ENCODE measurements at places on chromosomes 6 and 20.
A peak's percentile ranks its signal among the peaks of the same experiment; 100 is the strongest.

- no peak for DNase-seq
Observed at GRCh38 chr20:20211274-20211987, 156.5 kb upstream of the INSM1 start.

- no peak for DNase-seq
Observed at GRCh38 chr20:8067082-8067481, 47.5 kb upstream of the TMX4 start.

DNA sequence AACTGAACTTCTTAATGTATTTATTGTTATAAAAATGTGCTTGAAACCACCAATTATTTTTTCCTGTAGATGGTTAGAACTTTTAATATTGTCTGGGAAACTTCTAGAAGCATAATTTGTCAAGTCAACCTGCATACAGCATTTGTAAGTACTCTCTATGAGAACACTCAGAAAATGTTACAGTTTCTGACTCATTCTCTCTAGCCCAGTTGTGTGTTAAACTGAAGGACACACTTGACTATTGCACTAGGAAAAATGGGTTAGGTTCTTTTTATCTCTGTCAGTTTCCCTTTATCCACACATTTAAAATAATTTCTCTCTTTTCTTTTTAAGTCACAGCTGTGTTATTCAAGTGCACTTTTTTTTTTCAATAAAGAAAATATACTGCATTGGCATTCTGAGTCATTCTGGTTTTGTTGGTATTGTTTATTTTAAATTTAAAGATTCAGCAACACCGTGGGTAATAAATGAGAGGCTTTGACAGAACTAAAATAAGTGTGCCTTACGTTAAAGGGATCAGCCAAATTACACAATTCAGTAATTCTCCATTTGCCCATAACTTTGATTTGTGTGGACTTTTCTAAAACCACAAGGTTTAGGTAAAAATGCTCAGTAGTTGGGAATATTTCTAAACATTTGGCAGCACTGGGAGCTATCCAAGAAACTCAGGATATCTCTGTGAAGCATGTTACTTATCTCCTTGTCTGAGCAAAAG is 50.7 kb downstream of the OPN5 start:
- no peak for DNase-seq

DNA sequence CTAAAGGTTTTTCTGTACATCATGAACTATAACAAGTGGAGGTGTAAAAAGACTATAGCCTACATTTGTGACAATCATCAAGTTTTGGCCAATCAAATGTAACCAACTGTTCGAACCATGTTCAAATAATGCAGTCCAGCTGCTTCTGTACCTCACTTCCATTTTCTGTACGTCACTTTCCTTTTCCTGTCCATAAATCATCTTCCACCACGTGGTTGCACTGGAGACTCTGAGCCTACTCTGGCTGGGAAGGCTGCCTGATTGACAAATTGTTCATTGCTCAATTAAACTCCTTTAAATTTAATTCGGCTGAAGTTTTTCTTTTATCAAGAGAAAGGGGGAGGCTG is 270.4 kb upstream of the JARID2 start:
- DNase-seq = peak; percentile 39

DNA sequence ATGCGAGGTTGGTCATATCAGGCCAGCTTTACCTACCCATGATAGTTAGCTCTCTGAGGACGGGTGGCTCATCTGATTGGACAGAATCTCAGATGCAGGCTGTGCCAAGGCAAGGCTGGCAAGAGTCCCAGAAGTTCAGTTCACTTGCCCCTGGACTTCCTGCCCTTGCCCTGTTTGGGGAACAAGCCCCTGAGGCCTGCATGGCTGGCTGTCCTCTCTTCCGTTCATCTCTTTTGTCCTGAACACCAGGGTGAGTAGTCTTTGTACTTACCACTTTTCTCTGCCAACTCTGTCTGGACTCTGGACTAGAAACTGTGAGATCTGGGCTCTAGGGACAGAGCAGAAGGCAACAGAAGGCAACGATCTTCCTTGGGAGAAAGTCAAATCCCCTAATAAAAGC is 769.9 kb downstream of the QKI start:
- DNase-seq = no peak

GRCh38 chr6:157376706-157377230 is 4.2 kb upstream of the ZDHHC14 start:
- DNase-seq = no peak

- peak; percentile 47 for DNase-seq
Observed at GRCh38 chr6:99521633-99522151, 6.5 kb upstream of the USP45 start.

DNA sequence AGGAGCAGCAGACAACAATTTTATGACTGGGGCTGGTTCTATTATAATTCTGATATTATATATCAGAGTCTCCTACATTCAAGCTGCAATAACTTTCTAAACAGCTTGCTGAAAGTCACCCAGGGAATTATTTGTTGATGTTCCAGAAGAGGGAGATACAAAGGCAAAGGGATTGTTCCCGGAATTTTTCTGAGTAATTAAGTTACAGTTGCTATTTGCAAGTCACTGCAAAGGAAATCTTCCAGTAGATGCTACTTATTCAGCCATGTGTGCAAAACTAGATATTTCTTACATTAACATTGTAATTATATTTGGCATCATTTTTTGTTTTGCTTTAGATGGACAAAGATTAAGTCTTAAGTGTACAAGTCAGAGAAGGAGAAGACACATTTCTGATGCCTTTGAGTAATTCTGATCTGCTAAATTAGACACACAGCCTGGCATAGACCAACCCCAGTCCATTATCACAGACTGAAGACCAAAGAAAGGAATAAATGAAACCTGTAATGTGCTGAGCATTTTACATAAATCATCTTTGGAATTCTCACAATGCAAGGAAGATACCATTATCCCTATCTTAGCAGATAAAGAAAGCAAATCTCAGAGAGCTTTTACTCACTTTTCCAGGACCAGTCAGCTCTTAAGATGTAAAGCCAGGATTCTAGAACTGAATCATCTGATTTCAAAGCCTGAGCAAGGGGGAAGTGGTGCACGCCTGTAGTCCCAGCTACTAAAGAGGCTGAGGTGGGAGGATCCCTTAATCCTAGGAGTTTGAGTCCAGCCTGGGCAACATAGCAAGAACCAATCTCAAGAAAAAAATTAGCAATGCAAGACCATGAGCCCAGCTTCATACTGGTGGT is 62.6 kb upstream of the AKAP12 start:
- DNase-seq = no peak

- DNase-seq = no peak
Observed at GRCh38 chr20:221258-221830, 5.7 kb upstream of the DEFB129 start.

DNA sequence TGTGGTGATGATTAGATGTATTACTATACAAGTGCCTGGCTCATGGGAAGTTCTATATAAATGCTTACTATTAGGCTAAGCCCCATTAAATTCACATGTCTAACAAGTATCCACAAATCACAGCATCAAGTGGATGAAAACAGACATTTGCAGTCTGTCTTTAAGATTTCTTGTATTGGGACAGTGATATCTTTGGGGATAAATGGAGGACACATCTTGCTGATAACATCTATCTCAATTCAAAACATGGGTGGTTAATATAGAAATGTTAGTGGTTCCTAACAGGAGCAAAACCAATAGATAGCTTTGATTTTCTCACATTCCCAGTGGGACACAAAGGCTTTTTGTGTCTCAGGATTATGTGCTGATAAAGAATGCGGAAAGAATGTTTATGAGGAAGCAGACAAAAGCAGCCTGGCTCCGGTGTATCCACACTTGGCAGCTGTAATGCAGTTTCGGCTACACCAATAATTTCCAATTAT is 29.3 kb downstream of the PTPRK start:
- DNase-seq = no peak
